ENCODE measurements at places on chromosomes 2 and 18.

GRCh38 chr2:219447242-219448098 is 12.8 kb downstream of the SPEG start:
- no peak for DNase-seq

DNA sequence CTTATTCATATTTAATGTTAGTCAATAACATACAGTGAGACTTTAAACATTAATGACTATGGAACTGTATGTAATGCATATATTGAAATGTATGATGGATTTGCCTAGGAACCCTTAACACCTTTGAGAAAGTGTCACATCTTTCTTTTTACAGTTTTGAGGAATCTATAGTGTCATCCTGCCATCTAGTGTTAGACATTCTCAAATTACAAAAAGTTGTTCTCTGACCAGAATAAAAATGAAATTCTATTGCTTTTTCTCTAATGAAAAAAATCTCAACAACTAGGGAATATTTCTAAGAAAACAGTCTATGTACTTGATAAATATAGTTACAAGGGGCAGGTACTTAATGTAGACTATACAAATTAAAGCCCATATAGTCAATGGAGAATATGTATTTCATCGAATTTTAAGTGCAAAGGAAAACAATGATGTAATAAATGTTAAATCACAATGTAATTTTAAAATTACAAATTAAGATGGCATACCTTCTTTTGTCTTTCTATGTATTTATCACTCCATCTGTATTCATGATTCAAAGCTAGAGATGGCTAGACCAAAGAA is 5.1 kb upstream of the CALCRL start:
- no peak for DNase-seq

GRCh38 chr18:68219872-68220271 is 495.0 kb downstream of the TMX3 start:
- DNase-seq: no peak

DNA sequence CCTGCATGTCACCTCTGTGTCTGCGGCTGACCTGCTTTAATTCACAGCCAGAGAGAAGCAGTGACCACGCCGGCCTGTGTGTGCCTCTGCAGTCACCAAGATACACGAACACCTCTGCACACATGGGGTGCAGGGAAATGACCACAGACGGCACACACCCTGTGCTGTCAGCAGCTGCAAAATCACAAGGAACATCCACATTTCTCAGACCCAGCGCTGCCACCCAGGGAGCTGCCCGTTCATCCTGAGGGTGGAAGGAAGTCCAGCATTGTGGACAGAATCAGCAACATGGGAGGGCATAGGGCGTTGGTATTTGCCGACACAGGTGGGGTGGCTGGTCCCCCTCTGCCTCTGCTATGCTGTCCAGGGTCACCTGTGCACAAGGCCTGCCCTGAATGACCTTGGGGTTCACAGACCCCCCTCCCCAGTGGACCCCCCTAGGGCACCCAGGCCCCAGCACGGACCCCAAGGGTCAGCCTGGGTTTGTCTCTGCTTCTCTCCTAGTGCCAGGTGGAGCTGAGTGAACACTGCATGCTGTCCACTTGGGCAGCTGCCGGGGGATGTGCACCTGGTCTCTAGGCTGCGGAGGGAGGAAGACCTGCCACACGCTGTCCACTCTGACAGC is 107.4 kb downstream of the PXDN start:
- no peak for DNase-seq

DNA sequence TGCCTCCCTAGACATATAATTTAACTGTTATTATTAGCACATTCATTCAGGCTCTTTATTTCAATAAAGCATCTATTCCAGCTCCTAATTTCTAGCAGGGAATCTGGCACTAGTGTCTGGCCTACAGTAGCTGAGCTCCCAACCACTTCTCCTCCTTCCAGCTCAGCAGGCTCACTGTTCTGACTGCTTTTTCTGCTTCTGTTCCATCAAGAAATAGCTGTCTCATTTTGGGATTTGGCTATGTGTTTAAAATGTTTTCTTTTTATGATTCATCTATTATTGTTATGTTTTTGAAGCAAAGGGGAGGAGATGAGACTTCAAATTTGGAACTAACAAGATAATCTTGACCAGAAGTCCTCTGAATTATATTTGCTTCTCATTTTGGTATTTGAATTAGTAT is 172.7 kb upstream of the SMAD7 start:
- no peak for DNase-seq

DNA sequence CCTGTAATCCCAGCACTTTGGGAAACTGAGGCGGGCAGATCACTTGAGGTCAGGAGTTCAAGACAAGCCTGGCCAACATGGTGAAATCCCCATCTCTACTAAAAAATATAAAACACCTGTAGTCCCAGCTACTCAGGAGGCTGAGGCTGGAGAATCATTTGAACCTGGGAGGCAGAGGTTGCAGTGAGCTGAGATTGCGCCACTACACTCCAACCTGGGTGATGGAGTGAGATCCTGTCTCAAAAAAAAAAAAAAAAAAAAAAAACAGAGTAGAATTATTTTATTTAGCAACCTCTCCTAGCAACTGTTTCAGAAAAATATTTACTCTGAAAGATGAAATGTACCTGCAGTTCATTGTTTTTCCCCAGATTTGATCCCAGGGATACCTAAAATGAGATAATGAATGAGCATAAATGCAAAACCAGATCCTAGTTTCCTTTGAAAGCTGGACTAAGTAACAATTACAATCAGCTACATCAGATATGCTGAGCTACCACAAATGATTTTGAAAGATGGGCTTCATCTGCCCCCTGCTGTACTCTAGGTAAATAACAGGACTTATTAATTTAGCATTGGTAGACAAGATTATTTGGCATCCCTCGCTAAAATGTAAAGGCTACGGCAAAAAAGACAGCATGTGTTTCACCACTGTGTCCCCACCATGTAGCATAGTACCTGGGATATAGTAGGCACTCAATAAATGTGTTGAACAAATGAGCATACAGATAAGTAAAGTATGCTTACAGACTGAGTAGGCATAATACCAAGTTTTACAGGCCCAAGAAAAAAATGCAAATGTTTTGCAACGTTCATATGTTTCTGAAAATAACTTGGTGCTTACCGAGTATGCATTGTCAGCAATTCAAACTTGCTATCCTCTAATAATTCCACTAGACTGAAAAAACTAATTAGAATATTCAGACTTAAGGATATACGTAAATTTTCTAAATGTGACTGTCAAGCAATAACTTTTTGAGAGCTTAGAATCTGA is 102.5 kb downstream of the ATL2 start:
- no peak for DNase-seq

DNA sequence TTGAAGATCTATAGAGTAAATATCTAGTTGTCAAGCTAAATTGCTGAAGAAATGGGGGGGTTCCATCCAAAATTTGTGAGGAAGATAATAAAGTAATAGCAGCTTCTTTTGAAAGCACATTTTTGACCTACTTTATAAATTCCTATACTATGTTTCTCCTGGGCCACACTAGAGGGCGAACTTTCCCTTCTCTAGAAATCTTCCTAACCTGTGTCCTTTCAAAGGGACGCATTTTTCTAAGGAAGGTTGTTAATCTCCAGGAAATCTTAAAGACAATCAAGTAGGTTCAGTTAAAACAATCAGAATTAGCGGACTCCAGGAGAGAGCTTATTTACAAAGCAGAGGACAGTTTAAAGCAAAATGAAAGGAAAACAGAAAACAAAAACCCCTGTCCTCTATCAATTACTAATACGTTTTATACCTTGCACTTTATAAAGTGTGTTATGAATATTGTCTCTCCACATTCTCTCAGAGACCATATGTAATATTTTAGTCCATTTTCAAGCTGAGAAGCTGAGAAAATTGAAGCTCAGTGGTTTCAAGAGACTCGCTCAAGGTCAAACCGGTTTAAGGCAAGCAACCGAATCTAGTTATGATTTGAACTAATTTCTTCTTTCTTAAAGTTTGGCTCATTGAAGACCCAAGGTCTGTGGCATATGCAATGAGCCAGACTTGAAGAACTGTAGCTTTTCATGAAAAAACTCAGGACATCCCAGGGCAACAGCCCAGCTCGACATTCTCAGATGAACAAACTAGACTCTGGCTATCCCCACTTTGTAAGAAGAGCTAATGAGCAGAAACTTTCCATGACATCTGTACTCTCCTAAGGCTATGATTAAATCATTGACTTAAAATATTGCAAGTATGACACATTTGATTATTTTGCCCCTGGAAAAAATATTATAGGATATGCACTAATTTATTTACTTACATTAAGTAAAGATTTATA is 273.6 kb downstream of the PAX3 start:
- no peak for DNase-seq

Measured in activated CD4-positive, alpha-beta T cell treated with anti-CD3 and anti-CD28 coated beads, Interleukin-2, amount 50 U/mL, for 1 hour (primary cell).